ENCODE measurements at places on chromosomes 4 and X.

- no peak for DNase-seq
These were observed 124.6 kb upstream of the PSAPL1 start for GRCh38 chr4:7559316-7559715.

- no peak for DNase-seq
These were observed 9.3 kb downstream of the PDZD4 start for GRCh38 chrX:153821066-153821465.

DNA sequence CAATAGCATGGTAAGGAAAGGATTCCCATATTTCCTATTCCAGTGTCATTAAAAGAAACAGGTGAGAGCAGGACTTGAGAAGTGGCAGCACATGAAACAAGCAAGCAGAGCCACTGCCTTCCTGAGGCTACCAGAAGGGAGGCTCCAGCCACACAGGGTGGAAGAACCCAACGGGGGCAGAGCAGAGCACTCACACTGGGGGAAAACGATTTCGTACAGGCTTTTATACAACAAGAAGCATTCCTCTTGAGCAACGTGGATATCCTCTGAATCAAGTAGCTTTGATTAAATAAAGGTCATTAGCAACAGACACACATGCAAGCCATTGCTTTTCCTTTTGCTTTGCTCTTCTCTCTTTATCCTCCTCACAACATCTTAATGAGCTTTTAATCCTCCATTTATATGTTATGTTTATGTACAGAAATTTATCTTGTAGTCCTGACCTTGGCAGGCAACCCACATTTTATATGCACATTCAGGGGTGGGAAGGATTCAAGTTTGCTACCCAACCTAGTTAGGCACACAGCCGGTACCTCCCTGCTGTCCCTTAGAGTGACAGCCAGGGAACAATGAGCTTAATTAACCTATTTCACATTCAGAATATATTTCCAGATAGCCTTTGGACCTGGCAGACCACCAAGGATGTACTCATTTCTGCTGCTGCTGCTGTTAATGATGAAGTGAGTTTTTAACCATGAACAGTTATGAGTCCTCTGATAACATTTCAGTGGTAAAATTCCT lies 202.1 kb downstream of the ARHGAP24 start:
- no peak for DNase-seq

DNA sequence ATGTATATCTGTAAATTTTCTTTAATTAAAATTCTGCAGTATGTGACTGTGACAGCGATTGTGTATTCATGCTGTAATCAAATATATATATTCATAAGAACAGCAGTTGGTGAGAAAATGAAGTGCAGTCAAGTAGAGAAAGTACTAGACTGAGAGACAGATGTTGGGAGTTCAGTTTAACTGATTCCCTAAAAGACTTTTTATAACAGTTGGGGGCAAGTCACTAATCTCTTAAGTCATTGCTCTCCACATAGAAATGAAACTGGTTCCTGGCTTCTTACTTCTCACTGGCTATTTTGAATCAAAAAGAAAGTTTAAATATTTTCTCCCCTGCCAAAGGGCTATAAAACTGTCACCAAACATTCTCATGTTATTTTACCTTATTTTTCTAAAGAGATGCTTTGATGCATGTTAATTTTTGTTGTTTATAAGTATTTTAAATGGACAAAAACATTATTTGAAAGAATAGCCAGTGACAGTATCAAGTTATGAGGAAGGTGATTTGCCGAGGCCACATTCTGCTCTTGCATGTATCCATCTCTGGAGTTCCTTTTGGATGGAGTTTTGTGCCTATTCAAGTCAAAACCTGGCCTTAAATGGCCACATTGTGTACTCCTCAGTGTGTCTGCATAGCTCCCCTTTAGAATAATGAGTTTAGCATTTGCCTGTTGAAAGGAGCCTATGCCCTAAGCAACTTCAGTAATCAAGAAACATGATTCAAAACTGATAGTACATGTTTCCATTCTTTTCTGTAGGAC lies 30.8 kb downstream of the EXOC1 start:
- no peak for DNase-seq

Data from hematopoietic multipotent progenitor cell treated with erythropoietin and hydrocortisone succinate and interleukin-3 and kit ligand, for 15 days (in vitro differentiated cells).